Left renal cortex interstitium (tissue), 4 donors: ENCODE measurements at places on chromosomes 11 and 22.

DNA sequence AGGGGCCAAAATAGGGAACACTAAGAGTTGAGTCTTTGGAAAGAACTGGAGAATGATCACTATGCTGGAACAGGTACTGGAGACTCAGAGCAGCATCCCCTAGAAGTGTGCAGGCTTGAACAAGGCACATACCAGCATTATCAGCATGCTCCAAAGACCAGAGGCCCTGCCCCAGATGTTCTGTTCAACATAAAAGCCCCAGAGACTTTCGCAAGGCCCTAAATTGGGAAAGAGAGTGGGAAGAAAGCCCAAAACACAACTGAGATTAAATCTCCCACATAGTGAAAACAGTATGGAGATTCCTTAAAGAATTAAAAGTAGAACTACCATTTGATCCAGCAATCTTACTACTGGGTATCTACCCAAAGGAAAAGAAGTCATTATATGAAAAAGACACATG, 9.4 kb downstream of the CNGA4 start:
- no peak for DNase-seq

GRCh38 chr22:44340271-44341239, 27.8 kb upstream of the SHISAL1 start:
- no peak for DNase-seq

DNA sequence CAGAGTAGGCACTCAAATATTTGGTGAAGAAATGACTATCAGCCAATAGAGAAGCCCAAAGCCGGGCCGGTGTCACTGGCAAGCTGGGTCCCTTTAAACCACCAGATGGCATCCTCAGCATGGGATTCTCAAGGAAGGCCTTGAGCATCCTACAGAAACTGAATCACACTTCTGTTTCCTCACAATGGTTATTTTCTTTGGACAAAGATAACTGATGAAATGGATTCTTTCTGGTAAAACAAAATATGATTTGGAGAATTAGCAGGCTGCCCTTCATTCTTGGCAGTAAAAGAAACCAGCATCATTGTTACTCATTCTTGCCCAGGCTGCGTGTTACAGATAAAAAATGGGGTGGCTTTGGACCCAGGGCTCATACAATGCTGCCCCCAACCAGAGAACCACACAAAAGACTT, 30.3 kb upstream of the ASPHD2 start:
- no peak for DNase-seq

DNA sequence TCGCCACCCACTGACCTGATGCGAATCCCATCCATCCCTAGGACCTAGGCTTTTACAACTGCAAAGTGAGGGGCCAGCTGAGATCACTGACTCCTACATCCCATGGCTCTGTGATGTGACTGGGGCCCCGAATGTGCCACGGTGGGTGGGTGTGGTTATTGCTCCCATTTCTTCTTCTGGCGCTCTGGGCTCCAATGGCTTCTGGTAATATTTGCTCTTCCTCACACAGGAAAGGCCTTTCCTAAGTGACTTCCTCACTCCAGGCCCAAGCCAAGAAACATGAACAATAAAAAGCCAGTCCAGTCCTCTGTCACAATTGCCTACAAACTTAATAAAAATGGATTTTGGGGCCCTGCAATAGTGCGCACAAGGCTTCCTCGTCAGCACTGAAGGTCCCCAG, 78.1 kb downstream of the GALNT18 start:
- DNase-seq, result no peak

GRCh38 chr11:69178819-69179482, 23.2 kb downstream of the SMIM38 start:
- DNase-seq, result no peak

- no peak for DNase-seq
These were observed 56.5 kb upstream of the SHISAL1 start for GRCh38 chr22:44369293-44369661.

- no peak for DNase-seq
These were observed 20.2 kb downstream of the PPFIBP2 start for GRCh38 chr11:7534042-7534378.

GRCh38 chr11:76723142-76723541, 52.6 kb upstream of the LRRC32 start:
- DNase-seq, result no peak

GRCh38 chr11:90148900-90149299, 14.4 kb downstream of the NAALAD2 start:
- DNase-seq, result no peak

DNA sequence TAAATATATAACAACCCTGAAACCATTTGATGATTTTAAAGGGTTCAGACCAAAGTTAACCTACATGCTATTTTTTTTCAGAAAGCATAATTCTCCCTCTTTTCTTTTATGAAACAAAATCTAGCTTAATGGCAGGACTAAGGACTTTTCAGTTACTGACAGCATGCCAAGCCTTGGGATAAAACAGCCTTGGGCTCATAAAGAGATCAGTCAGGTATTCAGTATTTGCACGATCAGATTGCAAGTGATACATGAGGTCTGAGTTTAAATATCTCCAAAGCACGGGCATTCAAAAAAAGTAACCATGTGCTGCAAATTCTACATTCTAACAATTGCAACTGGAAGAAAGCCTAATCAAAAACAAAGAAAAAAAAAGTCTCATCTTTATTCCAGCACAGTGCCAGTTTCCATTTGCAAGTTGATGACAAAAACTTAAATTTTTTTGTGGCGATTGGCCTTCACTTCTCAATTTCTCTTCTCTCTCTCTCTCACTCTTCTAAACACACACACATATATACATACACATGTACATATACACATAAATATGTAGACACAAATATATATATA, 60.1 kb downstream of the CTSC start:
- no peak for DNase-seq

DNA sequence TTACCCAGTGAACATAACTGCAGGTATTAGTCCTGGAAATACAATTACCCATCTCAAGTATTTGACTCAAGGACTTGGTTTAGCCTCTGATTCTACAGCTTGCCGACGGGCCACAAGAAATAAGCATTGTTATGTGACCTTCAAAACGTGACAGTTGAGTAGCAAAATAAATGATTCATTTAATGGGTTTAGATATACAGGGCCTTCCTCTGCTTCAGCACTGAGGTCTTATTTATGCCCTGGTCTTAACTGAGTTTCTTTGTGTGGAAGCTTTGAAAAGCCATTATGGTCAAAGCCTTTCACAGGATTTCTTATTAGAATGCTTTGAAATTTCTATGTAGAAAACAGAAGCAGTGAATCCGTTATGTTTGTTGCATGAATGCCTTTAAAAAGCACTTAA, 899.2 kb upstream of the API5 start:
- DNase-seq, result no peak

DNA sequence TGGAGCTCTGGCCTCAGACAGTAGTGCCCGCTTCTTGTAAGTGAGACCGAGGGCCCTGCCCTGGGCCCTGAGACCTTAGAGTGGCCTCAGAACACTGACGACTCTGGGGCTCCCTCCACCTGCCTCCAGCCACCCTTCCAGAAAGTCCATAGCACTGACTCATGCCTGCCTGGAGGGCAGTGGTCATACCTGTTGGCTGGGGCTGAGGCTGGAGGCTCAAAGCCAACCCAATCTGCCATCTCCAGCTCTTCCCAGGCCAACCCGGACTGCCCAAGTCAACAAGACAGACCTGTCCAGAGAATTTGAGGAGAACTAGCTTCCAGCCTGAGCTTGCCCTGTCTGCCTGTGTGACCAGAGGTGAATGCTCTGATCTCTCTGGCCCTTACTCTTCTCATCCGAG, 66.9 kb upstream of the TTLL12 start:
- DNase-seq, result no peak

DNA sequence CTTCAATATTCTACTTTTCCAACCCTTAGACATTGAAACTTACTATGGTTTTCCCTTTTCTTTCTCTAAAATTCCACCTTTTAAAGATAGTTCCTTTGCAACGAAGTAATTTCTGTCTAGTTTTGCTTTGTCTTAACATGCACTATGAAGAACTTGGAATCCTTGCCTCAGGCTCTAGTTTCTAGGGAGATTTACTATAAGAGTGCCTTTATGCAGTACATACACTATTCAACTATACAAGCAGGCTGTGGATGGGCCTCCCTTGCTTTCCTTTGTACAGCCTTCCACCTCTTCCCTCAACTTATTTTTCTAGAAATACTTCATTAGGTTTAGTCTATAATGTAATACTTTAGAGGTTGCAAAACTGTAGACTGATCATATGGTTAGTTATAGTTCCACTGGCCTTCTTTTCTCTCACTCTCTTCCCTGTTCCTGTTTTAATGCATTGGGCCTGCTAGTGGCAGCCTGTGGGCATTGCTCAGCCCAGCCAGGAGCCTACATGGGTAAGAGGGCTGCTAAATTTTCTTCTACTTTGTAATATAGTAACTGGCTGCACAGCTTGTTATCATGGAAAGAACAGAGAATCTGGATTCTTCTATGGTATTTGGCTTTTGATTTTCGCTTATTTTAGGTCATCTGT, 100.2 kb downstream of the C11orf87 start:
- no peak for DNase-seq

DNA sequence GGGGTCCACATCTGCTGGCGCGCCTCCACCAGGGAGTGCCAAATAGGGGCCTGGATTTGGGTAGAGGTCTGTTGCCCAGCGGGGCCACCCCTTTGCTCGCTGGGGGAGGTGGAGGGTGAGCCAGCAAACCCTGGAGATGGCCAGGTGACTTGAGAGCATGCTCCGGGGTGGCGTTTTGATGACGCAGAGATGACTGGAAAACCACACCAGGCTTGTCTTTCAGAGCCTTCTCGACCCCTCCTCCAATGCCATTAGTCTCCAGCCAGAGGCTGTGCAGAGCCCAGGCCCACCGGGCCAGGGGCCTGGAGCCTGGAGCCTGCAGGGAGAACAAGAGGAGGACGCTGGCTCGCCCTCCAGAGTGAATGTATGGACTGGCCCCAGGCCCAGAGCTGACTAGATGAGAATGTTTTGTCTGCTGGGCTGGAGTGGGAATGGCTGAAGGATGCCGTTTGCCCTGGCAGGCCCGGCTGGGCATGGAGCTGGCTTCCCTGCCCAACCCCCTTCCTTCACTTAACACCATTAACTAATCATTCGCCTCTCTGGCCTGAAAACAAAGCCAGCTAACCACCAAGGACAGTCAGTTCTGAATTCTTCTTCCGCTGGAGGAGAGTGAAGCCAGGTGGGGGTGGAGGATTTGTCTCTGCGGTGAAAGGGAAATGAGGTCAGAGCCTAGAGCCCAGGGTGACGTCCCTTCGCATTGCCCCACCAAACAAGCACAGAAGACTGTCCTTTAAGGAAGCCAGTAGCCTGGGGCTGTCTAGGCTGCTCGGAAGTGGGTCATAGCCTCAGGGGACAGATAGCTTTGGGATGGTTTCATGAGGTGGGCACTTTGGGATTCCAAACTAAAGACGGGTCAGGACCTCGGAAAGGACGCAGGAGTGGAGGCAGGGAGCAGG, 1.6 kb upstream of the MCAM start:
- DNase-seq, result no peak

- no peak for DNase-seq
These were observed 269.0 kb upstream of the PDGFD start for GRCh38 chr11:104432981-104433380.

GRCh38 chr11:7020183-7020917, at the start of the genes NLRP14 and ZNF214:
TSS of gene NLRP14 (plus strand) at chr11:7020479. CDS start at chr11:7038587, 18,108 bp downstream.
TSS of gene ZNF214 (minus strand) at chr11:7020346. CDS start at chr11:7002835, 17,511 bp downstream.
- DNase-seq, result peak; percentile 88

GRCh38 chr11:125371431-125371935, 124.6 kb downstream of the FEZ1 start:
- DNase-seq, result no peak

GRCh38 chr11:20070459-20070858, 89.8 kb downstream of the DBX1 start:
- no peak for DNase-seq

- no peak for DNase-seq
These were observed 1.5 kb downstream of the ASPHD2 start for GRCh38 chr22:26430600-26430999.

GRCh38 chr11:117146521-117146920, 2.4 kb downstream of the PAFAH1B2 start:
- no peak for DNase-seq

DNA sequence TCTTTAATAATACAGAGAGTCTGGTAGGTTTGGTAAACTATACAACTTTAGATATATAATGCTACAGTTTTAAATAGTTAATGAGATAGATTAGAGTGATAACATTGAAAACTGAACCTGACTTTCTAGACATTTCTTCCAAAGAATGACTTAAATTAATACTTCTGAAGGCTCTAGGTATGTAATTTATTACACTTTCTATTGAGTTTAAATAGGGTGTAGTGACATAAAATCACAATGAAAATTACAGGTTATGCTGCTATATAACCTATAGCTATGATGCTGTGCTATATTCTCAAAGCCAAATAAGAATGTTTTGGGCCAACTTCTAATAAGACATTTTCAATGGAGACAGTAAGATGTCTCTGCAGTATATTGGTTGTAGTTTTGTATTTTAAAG, 7.7 kb downstream of the HIPK3 start:
- DNase-seq, result no peak

- no peak for DNase-seq
These were observed 34.1 kb upstream of the JAM3 start for GRCh38 chr11:134034496-134035381.

DNA sequence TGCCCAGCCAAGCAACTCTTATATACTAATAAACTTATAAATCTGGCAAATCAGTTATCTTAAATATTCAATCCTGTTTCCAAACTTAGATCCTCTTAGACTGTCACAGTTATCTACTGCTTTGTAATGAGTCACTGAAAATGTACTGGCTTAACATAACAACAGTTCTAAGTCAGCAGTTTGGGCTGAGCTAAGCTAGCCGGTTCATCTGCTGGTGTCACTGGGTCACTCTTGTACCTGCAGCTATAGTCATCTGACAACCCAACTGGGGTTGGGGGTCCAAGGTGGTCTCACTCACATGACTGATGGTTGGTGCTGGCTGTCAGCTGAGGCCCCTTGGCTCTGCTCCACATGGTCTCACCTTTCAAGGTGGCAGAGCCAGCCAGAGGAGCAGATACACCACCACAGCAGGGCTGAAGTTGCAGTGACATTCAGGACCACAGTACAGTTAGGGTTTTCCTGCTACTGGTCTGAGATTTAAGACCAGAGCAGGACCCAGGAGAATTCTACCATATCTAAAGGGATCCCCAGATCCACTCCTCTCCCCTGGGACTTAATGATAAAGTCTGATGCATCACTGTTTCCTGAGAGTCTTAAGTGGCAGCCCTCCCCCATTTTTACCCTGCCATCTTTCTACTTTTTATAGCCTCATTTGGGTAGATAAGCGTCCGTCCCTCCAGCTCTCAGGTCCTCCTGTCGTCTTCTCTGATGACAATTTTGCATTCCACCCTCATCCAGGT, 7.9 kb upstream of the MACROD1 start:
- DNase-seq, result no peak

DNA sequence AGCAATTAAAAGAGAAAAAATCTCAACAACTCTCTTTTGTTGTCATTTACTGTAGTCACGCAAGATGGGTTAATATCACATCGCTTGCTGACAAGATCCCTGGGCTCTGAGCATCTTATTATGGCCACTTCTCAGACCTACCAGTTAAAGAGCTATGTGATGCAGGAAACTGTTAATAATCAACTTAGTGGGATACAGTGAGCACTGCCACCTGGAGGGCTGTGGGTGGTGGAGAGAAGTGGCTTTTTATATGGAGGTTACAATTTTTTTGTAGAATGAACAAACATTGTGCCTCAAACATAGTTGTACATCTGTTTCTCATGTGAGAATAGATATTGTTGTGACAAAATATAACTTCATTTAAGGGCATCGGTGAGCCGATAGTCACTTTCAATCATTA, 181.0 kb downstream of the TENM4 start:
- DNase-seq, result no peak

- DNase-seq, result no peak
These were observed 63.7 kb downstream of the DSCAML1 start for GRCh38 chr11:117733316-117733715.
